ENCODE measurements at places on chromosomes 5 and 9.

DNA sequence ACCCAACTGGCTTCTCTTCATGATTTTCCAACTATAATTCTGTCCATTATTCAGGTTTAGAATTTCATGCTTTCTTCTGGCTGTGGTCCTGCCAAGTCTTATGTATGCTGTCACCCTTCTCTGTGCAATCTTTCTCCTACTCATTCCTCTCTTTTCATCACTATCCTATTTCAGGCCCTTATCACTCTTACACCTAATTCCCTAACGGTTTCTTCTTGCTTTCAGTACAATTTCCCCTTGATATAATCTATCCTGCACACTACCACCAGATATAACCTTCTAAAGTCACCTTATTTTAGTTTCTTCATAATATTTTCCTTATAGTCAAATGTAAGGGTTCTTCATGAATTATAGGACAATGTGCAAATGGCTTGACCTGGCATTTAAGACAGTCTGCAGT, 436.2 kb downstream of the RAB3C start:
- no peak overlapping the region for H3K4me3 ChIP-seq
- H3K4me1 ChIP-seq = peaks cover 58% of the 10 kb centered on the region
- H3K27ac ChIP-seq = no peak overlapping the region
- H3K36me3 ChIP-seq = peaks cover 20% of the 10 kb centered on the region
- DNase-seq = no peak
- no peaks in the 10 kb centered on the region for H3K27me3 ChIP-seq

DNA sequence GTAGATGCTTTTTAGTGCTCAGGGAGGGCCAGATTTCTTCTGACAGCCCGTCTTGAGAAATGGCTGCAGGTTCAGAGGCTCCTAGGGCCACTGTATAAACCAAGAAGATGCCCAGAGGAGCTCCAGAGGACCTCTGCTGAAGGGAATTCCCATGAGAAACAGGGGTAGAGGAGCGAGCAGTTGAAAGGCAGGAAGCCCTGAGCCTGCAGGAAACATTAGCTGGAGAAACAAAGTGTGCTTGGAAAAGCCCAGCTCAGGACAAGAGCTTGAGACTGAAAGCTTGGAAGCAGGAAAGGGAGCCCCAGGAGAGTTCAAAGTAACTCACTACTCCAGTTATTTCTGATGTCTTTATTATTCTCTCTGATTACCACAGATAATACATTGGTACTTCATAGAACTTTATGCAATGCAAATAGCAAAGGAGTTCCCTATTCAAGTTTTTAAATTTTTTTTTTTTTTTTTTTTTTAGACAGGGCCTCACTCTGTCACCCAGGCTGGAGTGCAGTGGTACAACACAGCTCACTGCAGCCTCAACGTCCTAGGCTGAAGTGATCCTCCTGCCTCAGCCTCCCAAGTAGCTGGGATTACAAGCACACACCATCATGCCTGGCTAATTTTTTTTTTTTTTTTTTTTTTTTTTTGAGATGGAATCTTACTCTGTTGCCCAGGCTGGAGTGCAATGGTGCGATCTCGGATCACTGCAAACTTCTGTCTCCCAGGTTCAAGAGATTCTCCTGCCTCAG, 16.5 kb downstream of the HBEGF start:
- no peak overlapping the region for H3K27ac ChIP-seq
- DNase-seq = no peak
- H3K4me3 ChIP-seq = no peak overlapping the region
- H3K27me3 ChIP-seq = peaks cover 20% of the 10 kb centered on the region
- no peaks in the 10 kb centered on the region for H3K4me1 ChIP-seq

GRCh38 chr9:4938496-4938895, 46.6 kb upstream of the JAK2 start:
- H3K27ac ChIP-seq = peak overlapping the region; percentile 52
- peaks cover 26% of the 10 kb centered on the region for H3K4me1 ChIP-seq
- no peaks in the 10 kb centered on the region for H3K36me3 ChIP-seq
- H3K4me3 ChIP-seq = no peak overlapping the region

DNA sequence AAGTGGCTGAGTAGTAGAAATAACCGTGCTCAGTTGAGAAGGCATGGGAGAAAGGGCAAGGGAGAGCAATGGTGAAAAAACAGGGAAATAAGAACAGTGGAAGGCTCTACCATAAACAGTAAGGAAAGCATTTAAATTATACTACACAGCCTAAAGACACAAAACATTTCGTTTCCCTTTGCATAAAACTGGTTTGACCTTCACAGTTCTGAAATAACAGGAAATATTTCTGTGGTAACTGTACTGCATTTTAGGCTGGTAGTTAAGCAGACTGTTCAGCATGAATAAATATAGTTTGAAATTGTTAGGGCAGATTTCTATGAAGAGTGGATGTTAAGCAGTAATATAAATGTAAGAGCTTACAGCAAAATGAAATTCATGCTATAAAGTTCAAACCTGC, 147.5 kb downstream of the CSNK1G3 start:
- no peaks in the 10 kb centered on the region for H3K4me1 ChIP-seq
- DNase-seq = no peak
- H3K36me3 ChIP-seq = no peaks in the 10 kb centered on the region

GRCh38 chr5:42518595-42519221, 95.5 kb downstream of the GHR start:
- H3K4me3 ChIP-seq = no peak overlapping the region
- DNase-seq = no peak
- no peaks in the 10 kb centered on the region for H3K4me1 ChIP-seq
- H3K36me3 ChIP-seq = no peaks in the 10 kb centered on the region
- H3K27me3 ChIP-seq = peaks cover 6% of the 10 kb centered on the region

DNA sequence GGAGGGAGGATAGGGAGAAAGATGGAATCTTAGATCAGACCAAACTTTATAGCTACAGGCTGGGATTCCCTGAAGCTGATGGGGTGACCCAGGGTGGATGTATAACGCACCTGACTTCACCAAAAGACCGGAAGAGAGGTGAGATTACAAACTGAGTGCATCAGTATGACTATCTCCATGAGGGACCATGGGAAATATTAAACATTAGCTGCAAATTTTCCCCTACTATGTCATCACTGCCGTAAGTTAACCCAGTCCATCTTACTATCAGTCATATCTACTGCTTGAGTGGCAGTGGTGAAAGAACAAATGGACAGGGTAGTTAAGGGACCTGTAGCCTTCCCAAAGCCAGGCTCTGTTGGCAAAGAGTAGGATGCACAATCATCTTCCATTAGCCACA, 368.3 kb downstream of the EFNA5 start:
- no peaks in the 10 kb centered on the region for H3K36me3 ChIP-seq
- peaks cover 9% of the 10 kb centered on the region for H3K4me1 ChIP-seq
- no peak overlapping the region for H3K4me3 ChIP-seq
- no peak for DNase-seq

All from effector memory CD8-positive, alpha-beta T cell (primary cell).